Activated CD4-positive, alpha-beta T cell treated with anti-CD3 and anti-CD28 coated beads, Interleukin-2, amount 50 U/mL, for 1 hour (primary cell): ENCODE measurements at places on chromosomes 2 and 18.

GRCh38 chr2:5007596-5007995 lies 684.6 kb upstream of the SOX11 start:
- DNase-seq, result no peak

DNA sequence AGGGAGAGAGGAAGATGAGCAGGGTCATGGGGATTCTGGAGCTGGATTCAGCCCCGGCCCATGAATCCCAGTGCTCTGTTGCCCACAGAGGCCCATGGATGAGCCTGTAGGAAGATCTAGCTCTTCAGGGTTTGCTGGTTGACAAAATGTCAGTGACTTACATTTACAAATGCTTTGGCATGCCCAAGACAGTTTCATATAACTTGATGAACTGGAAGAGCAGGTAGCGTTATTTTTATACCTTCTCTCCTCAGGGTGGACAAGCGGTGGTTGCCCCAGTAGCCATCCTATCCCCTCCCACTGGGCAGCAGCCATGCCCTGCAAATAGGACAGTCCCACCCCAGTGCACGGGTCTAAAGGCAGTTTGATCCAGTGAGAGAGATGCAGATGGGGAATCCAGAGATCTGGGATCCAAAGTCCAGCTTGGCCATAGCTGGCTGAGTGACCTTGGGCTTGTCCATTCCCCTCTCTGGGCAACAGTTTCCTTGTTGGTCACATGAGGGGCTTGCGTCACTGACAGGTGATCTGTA lies 21.5 kb upstream of the KCNK3 start:
- DNase-seq, result no peak

DNA sequence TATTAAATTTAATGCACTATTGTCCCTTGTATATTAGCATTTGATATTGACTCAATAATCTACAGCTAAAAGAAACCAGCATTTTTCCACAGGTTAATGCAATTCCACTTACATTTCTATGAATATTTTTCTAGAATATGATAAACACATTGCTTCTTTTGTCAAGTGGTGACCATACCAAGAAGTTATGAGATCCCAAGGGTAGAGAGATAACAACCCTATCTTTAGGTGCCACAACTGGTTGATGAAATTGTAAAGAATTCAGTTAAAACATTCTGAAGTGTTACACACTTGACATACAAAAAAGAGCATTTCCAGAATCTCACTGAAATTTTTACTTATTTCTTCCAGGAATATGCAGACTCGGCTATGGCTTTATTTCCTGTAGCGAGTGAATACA lies 56.0 kb downstream of the ABCG8 start:
- DNase-seq, result no peak

GRCh38 chr18:58113337-58113736 lies 69.3 kb downstream of the NEDD4L start:
- no peak for DNase-seq

DNA sequence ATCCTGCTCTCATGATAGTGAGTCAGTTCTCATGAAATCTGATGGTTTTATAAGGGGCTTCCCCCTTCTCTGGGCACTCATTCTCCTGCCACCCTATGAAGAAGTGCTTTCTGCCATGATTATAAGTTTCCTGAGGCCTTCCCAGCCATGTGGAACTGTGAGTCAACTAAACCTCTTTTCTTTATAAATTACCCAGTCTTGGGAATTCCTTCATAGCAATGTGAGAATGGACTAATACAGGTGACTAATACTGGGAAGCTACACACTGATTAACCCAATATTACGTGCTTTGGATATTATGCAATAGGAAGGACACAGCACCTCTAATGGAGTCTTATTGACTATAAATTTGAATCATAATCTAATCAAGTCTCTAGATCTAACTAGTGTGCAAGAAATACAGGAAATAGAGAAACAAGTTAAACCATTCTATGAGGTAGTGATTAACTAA lies 107.2 kb upstream of the ETAA1 start:
- no peak for DNase-seq

DNA sequence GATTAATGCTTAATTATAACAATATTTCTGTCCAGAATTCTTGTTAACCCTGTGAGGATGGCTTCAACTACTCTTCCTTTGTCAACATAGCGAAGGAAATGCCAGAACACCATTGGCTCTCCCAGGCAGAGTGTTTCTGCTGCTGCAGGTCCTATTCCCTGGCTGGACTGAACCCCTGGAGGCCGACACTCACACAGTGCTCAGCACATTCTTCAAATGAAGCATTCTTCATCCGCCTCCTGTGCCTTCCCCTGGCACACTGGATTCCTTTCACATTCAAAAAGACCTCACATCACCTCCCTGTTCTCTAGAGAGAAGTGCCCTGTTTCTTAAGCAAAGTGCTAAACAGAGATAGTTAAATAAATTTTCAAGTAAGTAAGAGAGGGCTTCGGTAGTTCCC lies 187.3 kb upstream of the MSH6 start:
- DNase-seq, result no peak

GRCh38 chr18:57004366-57005121 lies 142.3 kb upstream of the BOD1L2 start:
- no peak for DNase-seq

DNA sequence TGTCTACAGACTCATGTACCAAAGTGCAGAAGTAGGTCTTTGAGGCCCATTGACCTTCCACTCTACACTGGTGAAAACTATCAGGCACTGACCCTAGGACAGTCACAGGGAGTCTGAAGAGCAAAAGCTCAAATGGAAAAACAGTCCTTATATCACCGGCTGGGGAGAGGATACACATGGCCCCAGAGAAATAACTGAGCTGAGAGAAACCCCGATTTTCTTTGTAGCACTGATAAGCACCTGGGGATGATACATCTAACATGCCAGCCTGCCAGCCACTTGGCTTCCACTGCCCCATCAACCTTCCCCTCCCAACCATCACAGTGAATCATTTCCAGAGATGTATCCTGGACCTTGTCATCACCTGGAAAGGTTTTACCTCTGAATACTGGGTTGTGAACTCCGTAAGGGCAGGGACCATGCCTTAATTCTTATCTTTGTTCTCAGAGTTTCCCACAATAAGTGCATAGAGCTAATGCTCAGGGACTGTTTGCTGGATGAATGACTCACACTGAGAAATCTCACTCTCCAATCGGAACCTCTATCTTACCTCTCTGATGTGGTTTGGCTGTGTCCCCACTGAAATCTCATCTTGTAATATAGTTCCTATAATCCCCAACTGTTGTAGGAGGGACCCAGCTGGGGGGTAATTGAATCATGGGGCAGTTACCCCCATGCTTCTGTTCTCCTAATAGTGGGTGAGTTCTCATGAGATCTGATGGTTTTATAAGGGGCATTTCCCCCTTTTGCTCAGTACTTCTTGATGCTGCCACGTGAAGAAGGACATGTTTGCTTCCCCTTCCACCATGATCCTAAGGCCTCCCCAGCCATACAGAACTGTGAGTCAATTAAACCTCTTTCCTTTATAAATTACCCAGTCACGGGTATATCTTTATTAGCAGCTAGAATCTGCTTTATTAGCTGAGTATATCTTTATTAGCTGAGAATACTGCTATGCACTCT lies 37.1 kb downstream of the EVA1A start:
- DNase-seq, result no peak

GRCh38 chr2:181268174-181268867 lies 188.9 kb upstream of the ITGA4 start:
- DNase-seq, result no peak

DNA sequence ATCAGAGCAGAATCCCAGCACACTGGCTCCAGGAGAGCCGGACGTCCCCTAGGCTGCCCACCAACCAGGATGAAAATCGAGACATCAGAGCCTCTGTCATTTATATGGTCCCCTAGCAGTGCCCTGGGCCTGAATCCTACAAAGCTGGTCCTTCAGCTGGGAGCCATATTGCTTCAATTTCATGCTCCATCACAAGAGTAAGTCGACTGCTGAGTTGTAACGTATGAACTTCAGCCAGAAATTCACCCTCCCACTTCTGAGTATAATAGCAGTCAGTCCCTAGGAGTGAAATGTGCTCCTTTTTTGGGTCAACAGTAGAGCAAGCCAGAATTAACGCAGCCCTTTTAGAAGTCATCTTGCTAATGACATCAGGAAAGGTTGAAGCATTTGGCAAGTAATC lies 126.4 kb downstream of the CCBE1 start:
- no peak for DNase-seq

DNA sequence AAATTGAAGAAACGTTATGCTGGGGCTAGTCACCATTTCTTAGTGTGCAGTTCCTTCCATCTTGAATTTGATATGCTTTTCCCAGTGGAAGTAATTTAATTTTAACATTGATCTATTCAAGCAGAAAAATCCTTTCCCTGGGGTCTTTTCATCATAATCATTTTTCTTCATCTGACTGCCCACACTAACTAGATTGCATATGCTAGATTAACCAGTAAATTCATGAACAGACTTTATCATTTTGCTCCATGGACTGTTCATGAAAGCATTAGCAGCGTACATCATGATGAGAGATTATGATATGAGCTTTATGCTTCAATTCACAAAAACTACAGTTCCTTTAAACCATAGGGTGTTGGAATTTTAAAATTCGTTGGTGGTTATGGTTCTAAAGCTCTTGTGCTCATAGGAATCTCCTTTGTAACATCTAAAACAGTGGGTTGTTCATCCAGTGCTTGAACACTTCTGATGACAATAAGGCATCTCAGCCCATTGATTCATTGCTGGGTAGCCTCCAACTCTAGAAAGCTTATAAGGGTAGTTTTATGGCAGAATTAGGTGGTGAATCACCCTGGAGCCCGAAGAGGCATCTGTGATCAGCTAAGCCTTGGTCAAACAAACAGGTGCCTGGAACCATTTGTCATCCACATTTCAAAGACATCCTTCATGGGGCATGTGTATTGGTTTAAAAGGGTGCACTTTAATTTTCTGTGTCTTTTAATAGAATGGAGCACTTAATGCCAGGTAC lies 77.2 kb upstream of the NDUFV2 start:
- DNase-seq, result no peak

DNA sequence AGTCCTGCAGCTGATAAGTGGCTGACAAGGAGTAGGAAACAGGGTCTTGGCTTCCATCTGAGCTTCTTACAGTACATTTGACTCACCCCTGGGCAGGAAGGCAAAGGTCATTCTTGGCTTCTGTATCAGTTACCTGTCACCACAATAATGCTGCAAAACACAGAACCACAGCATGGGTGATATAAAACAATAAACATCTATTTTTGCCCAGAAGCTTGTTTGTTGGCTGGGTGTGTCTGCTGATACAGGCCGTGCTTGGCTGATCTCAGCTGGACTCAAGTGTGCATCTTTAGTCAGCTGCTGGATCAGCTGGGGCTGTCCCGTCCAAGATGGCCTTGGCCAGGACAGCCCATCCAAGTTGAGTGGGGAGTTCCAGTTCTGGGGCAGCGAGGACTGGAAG lies 34.7 kb downstream of the ONECUT2 start:
- DNase-seq, result no peak

DNA sequence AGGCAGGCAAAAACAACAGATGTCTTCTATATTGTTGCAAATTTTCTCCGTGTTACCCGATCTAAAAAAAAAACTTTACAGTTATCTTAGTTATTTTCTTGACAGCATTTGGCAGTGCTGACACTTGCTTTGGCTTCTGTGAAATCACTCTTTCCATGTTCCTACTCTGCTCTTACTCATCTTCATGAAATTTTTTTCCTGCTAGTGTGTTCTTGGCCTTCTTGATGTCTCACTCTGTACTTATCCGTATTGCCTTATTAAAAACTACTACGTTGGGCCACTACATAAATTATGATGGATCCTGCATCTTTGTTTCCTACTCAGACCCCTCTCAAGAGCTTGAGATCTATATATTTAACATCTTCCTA lies 134.4 kb downstream of the IKZF2 start:
- no peak for DNase-seq

DNA sequence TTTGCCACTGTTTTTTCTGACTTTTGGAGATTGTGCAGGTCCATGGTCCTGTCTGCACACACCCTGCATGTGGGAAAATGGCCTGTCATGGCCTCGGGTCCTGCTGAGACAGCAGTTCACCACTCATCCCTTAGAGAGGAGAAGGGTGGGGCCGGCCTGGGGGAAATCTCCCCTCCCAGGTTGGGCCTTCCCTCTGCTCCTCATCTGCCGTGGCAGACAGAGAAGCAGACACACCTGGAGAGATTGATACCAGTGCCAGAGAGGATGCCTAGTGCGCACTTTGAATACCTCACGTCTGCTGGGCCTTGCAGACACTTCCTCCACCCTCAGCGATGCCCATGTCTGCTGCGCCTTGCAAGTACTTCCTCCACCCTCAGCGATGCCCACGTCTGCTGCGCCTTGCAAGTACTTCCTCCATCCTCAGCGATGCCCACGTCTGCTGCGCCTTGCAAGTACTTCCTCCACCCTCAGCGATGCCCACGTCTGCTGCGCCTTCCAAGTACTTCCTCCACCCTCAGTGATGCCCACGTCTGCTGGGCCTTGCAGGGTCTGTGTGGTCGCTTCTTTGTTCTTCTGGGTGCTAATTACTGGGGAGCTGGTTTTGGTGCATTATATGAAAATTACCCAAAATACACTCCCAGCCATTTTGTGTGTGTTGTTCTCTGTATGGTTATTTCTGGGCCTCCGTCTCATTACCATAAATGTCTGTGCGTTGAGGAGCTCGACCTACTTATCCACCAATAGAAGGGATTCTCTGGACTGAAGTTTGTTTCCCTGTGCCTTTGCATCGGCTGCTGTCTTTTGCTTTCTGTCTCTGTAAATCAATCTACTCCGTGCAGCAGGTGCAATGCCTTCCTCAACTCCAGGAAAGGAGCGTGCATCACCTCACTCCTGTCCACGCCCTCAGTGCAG lies 186.9 kb upstream of the PXDN start:
- no peak for DNase-seq

GRCh38 chr2:177733-178132 lies 86.1 kb downstream of the SH3YL1 start:
- DNase-seq, result no peak

- DNase-seq, result no peak
Measured at GRCh38 chr2:69152847-69153583, 140.0 kb downstream of the ANTXR1 start.

DNA sequence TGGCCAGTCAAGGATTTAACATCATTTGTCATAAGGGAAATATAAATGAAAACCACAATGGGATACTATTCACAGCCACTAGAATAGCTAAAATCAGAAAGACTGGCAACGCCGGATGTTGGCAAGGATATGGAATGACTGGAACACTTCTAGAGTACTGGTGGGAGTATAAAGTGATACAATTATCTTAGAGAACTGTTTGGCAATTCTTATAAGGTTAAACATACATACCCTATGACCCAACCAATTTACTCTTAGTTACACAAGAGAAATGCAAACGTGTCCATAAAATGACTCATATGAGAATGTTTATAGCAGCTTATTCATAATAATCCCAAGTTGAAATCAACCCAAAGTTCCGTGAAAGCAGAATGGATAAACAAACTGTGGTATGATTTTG lies 35.1 kb downstream of the MAPK4 start:
- DNase-seq, result no peak

GRCh38 chr2:157932480-157933159 lies 56.5 kb upstream of the ACVR1 start:
- no peak for DNase-seq

GRCh38 chr18:6221602-6222014 lies 193.1 kb downstream of the L3MBTL4 start:
- DNase-seq, result no peak

DNA sequence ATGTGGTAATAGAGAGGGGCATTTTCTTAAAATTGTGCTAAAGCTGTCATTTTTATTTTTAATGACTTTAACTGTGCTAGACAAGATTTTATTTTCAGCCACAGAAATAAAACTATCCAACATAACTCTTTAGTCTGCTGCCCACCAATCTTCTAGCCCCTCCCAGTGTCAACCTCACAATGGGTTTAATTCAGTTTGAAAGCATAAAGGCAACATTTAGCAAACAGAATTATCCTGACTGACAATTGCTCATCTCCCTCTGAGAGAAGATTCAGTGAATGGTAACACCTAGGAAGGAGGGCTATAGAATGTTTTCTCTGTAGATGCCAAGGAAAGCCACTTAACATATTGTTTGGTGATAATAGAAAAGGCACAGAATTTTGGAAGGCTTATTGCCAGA lies 5.2 kb downstream of the ERMN start:
- no peak for DNase-seq
